ENCODE measurements at places on chromosomes 1 and 21.

DNA sequence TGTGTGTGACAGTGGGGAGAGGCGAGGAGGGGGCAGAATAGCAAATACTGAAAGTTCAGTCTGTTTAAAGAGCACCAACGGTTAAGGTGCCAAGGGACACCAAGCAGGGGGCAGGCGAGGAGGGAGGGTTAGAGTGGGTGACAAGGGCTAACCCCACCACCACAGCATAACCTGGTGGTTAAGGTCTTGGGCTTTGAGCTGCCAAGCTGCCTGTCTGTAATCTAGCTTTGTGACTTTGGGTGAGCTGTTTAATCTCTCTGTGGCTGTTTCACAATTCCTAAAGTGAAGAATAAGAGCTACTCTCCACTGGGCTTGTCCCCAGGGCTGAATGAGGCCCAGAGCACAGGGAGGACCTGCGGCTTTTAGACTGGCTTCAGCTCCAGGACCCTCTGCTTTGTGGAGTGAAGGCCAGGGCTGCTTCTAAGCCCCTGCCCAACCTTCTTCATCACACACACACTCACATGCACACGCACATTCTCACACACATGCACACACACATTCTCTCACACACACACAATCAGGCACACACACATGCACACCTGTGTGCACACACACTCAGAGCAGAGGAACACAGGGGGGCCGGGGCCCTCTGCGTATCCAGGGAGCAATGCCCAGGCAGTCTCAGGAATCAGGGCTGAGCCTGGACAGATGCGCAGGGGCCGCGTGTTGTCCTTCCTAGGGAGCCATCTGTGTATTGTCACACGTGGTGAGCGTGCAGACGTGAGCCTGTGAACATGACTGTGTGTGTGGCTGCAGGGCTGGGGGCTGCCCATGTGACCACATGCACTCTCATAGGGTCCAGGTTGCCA lies 101.6 kb upstream of the TARDBP start:
- DNase-seq: no peak

DNA sequence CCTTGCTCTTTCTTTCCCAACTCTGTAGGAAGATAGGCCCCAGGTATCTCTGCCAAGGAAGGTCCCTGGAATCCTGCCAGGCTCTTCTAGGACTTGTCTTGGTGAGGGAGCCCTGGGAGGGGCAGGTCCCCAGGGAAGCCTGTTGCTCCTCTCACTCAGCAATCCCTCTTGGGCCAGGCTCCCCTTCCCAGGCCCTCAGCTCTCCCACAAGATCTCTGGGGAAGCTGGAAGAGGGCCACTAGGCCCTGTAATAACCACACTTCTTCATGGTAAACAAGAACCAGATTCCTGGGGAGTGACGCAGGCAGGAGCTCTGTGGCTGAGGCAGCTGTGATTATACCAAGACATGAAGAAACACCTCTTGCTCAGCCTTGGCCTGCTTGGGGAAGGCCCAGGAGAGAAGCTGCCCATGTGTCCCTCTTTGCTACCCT lies 9.9 kb upstream of the MAPKAPK2 start:
- DNase-seq: peak; percentile 97

DNA sequence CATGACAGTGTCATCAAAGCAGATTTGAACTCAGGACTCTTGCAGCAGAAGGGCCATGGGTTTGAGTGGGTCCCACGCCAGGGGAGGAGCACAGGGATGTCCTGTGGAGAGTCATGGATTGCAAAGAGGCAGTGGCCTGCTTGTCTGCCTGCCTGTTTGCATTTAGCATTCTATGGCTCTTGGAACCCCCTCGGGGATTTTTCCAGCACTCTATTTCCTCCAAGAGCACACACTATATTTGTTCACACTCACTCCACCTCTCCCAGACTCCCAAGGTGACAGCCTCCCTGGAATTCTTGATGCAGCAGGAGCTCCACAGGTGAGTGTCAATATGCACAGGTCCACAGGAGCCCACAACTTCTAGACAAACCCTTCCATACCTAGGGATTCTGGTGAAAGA lies 73.1 kb upstream of the LRRN2 start:
- no peak for DNase-seq

DNA sequence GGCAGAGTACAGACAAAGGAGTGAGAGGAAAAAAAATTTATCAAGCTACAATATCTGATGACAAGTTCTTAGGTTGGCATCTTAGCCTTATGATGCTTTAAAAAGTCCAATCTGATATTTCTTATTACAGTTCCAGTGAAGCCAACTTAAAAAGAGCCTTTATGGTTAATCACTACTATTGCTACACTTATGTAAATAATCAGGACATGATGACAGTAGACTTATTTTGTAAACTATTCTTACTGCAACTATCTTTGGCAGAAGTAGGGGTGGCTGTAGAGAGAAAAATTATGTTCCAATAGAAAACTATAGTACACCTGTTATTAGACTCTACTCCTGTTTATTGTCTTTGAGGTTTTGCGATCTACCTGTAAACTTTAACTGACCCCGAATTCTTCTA lies 25.8 kb upstream of the NUF2 start:
- DNase-seq: no peak
